ENCODE measurements at places on chromosomes 7 and 10.

- no peak for DNase-seq
These were observed 40.7 kb downstream of the RALA start for GRCh38 chr7:39664057-39664456.

DNA sequence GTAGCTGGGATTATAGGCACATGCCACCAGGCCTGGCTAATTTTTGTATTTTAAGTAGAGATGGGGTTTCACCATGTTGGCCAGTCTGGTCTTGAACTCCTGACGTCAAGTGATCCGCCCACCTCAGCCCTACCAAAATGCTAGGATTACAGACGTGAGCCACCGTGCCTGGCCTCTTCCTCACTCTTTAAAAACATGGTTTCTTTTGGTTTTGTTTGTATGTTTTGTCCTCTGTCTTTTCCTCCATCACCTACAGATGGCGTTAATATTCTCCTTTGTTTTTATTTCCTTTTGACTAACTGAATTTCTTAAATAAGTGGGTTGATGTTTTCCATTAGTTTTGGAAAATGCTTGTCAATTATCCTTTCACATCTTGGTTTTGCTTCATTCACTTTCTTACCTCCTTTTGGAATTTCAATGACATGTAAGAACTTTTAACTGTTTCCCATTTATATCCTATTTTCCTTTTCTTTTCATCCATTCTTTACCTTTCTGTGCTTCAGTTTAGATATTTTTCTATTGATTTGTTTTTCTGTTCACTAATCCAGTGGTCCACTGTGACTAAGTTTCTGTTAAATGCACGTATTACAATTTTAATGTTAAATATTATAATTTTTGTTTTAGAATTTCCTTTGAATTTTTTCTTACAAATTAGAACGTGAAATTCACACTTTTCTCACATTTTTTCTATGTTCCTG is 104.1 kb downstream of the ZNF467 start:
- no peak for DNase-seq

DNA sequence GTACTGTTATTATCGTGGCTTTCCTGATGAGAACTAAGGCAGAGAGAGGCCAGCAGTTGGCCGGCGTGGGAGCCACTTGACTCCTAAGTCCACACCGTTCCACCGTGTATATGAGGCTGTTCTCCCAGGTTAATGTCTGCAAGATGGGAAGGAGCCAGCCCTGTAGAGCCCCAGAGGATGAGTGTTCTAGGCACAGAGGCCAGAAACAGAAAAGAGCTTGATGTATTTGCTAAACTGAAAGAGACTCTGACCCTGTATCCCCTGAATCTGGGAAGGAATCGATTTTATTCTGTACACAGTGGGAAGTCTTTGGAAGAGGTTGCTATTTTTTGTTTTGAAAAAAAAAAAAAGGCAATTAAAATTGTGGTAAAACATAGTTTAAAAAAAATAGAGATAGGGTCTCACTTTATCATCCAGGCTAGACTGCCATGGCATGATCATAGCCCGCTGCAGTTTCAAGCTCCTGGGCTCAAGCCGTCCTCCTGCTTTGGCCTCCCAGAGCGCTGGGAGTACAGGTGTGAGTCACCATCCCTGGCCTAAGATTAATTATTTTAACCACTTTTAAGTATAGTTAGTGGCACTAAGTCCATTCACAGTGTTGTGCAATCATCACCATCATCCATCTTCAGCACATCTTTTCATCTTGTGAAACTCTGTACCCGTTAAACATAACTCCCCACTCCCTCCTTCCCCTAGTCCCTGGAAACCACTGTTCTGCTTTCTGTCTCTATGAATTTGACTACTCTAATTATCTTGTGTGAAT is 348.8 kb downstream of the SDK1 start:
- DNase-seq = no peak

GRCh38 chr10:71504570-71504969 is 107.8 kb downstream of the CDH23 start:
- no peak for DNase-seq

DNA sequence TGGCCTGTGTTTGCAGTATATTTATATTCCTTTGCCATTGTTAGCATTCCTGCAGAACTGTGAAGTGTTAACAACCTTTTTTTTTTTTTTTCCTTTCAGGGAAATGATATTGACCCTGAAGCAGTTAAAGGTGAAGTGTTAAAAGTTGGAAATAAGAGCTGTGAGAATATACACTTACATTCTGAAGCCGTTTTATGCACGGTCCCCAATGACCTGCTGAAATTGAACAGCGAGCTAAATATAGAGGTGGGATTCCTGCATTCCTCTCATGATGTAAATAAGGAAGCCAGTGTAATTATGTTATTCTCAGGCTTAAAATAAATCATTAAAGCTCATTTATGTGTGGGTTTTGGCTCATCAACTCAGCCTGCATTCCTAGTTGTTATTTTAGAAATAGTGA is 92.8 kb upstream of the CAPZA2 start:
- no peak for DNase-seq

GRCh38 chr7:115359119-115359518 is 437.2 kb downstream of the MDFIC start:
- DNase-seq = no peak

DNA sequence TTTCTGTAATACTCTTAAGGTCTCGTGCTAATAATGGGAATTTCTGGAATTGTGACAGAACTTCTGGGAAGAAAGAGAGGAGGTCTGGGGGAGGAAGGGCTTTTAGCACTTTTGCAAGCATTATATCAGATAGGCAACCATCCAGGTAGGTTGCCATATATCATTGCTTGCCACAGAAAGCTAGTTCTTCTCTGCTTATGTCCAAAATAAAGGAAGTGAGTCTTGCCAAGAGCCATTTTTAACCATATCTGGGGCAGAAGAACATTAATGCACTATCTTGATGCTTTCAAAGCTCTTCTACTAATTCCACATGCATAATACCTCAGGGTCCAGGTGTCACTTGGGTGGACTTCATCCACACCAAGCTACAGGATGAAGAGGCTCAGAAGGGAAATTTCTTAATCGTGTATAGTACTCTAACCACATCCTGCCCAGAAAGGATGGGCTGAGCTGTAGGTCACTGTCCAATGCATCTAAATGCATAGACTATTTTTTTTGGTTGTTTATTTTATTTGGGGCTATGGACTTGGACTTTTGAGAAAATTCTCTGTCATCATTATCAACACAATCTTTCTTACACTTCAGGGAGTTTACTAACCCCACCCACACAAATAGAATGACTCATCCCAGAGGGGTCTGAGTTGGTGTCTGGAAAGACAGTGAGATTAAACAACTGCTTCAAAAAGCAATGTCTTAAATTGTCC is 68.9 kb upstream of the ADO start:
- DNase-seq = no peak

GRCh38 chr10:103452506-103453230 is 498 bp upstream of the CALHM2 start:
- no peak for DNase-seq

- DNase-seq = no peak
These were observed 218.1 kb downstream of the TSPAN12 start for GRCh38 chr7:120639884-120640283.

DNA sequence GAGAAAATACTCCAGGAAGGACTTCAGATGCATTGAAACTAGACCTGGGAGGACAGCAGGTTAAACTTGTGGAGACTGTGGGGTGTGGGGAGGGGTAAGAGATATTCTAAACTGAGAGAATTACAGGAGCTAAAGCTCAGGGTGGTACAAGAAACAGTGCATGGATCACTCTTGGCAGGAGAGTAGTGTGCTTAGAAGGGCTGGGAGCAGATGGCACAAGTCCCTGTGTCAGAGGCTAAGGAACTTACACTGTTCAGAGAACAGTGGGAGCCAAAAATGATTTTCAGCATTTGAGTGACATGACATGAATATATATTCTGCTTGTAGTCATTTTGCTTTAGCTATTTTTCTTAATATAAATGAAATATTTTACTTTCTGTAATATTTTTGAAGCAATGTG is 36.0 kb upstream of the LAMB1 start:
- DNase-seq = no peak

- DNase-seq = no peak
These were observed 8.5 kb downstream of the CPED1 start for GRCh38 chr7:120996988-120997345.

DNA sequence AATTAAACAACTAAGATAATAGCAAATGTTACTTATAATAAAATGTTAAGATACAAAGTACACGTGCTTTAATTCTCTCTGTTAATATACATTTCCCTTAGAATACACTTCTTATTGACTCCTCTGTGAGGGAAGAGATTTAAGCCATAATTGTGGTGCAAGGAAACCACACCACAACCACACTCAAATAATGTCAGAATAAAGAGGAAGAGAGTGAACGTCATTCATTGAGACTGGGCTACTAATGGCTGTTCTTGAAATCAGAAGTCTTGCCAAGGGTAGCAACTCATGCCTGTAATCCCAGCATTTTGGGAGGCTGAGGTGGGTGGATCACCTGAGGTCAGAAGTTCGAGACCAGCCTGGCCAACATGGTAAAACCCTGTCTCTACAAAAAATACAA is 10.0 kb downstream of the FAM171A1 start:
- no peak for DNase-seq

GRCh38 chr10:30284865-30285594 is 64.0 kb downstream of the MTPAP start:
- DNase-seq = no peak

GRCh38 chr10:110577056-110577455 is 9.6 kb downstream of the SMC3 start:
- no peak for DNase-seq

GRCh38 chr7:152583006-152583405 is 92.9 kb downstream of the XRCC2 start:
- DNase-seq = no peak

GRCh38 chr10:103501186-103501585 is 7.7 kb downstream of the NEURL1 start:
- DNase-seq = no peak

- no peak for DNase-seq
These were observed 56.8 kb upstream of the SVIL start for GRCh38 chr10:29691564-29692072.

DNA sequence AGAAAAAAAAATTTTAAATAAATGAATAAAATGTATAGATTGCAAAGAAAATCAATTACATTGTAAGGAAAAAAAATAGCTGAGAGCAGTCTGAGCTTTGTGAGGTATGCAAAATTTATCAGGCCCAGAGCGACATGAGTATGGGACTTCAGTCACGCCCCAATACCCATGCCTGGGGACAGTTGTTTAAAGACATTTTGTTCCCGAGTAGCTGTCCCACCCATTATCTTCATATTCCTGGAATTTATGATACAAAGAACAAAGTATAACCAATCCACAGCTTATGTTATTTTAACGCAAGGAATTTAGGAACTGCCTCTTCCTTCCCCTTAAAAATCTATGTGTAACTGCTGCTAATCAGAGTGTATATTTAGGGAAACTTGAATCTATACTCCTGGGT is 1.6 kb upstream of the PON2 start:
- DNase-seq = no peak

GRCh38 chr7:1503390-1503789 is 799 bp downstream of the INTS1 start:
- no peak for DNase-seq

- DNase-seq = no peak
These were observed 16.4 kb upstream of the GSDME start for GRCh38 chr7:24773646-24774045.

DNA sequence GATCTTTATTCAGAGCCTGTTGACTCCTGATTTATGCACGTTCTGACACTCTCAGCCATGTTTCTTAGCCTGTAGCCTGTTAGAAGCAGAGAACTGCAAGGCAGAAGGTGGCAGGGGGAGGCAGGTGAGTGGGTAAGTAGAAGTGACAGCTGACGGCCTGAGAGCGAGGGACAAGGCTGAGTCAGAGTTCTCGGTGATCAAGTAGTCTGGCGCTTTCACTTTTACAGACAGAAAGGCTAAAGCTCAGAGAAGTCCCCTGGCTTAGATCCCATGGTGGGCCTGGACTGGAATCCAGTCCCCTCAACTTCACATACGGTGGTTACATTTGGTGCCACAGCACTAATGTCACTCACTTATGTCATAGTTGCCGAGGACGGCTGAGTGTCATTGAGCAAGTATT is 139.0 kb downstream of the TACC2 start:
- no peak for DNase-seq

Data from AG09319 (cell line).